ENCODE measurements at places on chromosomes 2 and 18.

- DNase-seq: no peak
Observed at GRCh38 chr2:131646669-131647297, 119.1 kb downstream of the CCDC74A start.

DNA sequence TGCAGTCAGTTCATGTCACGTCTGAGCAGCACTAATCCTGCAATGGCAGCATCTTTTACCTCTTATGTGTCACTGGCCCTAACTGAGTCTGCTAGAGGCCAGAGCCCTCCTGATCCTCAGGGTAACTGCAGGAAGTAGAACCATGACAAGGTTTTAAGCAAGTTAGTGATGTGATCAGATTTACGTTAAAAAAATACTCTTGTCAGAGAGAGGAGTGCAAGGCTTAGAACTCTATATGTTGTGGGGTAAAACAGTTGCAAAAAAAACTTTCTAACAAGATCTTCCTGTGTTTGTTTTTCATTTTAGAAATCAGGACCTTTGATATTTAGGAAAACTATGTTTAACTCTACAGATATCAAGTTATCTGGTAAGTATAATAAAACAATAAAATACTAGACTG is 4.6 kb downstream of the TMEM87B start:
- no peak for DNase-seq

GRCh38 chr2:170145191-170145590 is 32.8 kb upstream of the MYO3B start:
- DNase-seq: no peak

GRCh38 chr2:42784204-42784880 is 8.0 kb downstream of the HAAO start:
- DNase-seq: no peak

DNA sequence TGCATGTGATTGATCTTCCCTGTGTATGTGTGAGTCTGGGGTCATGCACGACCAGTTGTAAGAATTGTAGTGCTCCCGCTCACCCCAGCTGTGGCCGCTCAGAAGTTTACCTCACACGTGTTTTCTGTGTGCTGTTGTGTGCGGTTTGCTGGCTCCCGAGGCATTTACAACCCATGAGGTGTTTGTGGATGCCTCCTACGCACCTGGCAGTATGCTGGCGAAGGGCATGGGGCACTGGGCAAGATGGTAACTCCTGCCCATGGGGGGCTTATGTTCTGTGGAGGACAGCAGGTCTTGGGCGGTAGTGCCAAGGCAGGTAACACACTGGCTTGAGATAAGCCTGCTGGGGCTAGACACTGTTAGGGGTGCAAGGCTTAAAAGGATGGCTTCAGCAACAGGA is 102.6 kb upstream of the HS6ST1 start:
- DNase-seq: no peak

- DNase-seq: no peak
Observed at GRCh38 chr18:40272630-40273231, 1682.3 kb upstream of the PIK3C3 start.

- DNase-seq: peak; percentile 77
Observed at GRCh38 chr2:65658881-65659280, 226.5 kb upstream of the SPRED2 start.

- DNase-seq: no peak
Observed at GRCh38 chr18:58385472-58385871, 243.4 kb downstream of the ALPK2 start.

- peak; percentile 77 for DNase-seq
Observed at GRCh38 chr2:36707050-36707449, 10.5 kb downstream of the VIT start.

DNA sequence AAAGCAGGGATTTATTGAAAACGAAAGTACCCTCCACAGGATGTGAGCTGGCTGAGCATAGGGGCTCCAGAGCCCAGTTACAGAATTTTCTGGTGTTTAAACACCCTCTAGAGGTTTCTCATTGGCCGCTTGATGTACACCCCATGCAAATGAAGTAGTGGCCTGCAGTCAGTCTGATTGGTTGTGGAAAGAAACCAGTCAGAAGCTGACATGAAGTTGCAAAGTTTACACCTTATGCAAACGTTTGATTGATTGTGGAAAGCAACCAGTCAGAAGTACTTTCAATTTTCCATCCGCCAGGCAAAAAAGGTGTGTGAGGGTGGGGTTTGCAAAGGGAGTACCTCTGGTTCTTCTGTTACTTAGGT is 62.3 kb downstream of the VWA3B start:
- peak; percentile 68 for DNase-seq

DNA sequence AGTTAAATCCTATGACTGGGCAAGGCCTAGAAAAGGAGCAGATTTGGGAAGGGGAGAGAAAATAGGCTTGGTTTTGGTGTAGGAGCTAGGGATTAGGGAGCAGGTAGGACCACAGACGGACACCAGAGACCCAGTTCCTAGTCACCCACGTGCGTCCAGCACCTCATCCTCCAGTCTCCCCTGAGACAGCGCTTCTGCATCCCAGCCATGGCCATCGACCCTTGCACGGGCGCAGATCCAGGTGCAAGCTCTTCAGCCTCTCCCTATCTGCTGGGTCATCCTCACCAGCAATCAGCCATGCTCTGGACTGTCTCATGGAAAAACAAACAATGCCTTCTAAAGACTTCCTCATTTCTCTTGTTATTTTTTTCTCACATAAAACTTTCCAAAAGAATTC is 246.8 kb upstream of the RAB6C start:
- DNase-seq: no peak

- no peak for DNase-seq
Observed at GRCh38 chr2:196291426-196291825, 120.0 kb upstream of the STK17B start.

DNA sequence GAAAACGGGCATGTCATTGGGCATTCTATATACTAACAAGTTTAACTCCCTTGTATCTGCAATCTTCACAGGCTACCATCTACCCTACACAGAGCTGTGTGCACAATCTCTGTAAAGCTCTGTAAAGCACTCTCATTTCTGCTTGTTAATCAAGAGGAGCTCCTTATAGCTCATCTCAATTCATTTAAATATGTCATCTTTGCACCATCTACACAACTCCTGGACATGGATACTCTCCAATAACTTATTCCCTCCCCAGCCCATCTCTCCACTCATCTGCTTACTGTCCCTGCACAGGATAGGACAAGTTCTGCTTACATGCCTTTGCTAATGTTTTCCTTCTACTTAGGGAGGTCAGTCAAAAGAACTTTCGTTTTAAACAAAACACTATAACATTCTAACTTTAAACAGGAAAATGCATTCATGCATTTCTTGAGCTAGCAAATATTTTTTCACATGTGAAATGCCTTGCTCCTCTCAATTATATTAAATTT is 61.4 kb downstream of the DPP4 start:
- DNase-seq: no peak

- peak; percentile 45 for DNase-seq
Observed at GRCh38 chr2:64203858-64204632, 59.8 kb upstream of the PELI1 start.

GRCh38 chr18:47577520-47577919 is 326.1 kb upstream of the SKOR2 start:
- no peak for DNase-seq

All from fibroblast of upper back skin (primary cell).